ENCODE measurements at places on chromosomes 2 and 18.

DNA sequence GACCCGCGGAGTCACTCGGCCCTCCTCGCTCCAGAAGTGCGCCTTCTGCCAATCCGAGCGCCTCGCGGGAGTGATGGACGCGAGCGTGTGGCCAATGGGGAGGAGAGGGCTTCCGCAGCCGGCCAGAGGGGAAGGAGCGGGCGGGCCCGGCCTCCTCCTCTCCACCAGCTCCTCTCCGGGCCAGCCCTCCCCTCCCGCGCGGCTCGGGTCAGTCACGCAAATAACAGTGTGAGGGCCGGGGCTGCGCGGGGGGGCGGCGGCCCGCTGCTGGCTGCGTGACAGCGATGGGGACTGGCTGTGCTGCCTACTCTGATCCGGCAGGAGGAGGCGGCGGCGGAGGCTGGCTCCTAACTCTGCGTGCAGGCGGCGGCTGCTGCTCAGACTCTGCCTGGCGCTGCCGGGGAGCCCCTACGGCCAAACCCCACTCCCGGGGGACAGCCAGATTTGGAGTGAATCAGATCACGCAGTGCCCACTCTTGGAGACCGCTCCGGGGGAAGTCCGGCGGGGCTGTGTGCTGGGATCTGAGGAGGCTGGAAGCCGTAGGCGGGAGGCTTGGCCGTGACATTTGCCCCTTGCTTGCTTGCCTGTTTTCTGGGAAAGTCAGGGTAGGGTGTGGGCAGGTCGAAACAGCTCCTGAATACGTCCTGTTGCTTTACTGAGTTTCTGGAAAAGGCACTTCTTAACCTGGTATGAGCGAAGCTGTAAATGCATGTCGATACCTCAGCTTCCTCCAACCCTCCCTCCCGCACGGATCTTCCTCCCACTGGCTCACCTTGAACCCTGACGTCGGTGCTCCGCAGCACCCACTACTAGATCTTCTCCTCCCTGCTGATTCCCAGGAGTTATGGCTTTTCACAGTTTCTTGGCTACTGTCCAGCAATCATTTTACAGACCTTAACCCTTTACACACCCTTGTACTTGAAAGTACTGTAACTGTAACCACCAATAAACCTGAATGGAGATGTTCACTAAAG is 97.9 kb upstream of the SERTAD2 start:
- DNase-seq = no peak

- DNase-seq = no peak
Observed at GRCh38 chr2:226994775-226995174, 158.9 kb downstream of the RHBDD1 start.

DNA sequence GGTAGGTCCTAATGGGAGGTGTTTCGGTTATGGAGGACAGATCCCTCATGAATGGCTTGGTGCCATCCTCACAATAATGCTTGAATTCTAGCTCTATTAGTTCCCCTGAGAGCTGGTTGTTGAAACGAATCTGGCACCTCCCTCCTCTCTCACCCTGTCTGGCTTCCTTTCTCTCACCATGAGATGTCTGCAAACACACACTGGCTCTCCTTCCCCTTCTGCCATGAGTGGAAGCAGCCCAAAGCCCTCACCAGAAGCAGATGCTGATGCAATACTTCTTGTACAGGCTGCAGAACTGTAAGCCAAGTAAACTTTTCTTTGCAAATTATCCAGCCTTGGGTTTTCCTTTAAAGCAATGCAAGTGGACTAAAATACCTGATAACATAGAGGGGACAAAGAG is 86.6 kb downstream of the RND3 start:
- DNase-seq = no peak

GRCh38 chr2:108616751-108617161 is 82.5 kb downstream of the LIMS1 start:
- no peak for DNase-seq

- DNase-seq = no peak
Observed at GRCh38 chr2:234851451-234851850, 100.4 kb upstream of the SH3BP4 start.

- DNase-seq = peak; percentile 40
Observed at GRCh38 chr2:230658877-230659652, 53.6 kb upstream of the CAB39 start.

DNA sequence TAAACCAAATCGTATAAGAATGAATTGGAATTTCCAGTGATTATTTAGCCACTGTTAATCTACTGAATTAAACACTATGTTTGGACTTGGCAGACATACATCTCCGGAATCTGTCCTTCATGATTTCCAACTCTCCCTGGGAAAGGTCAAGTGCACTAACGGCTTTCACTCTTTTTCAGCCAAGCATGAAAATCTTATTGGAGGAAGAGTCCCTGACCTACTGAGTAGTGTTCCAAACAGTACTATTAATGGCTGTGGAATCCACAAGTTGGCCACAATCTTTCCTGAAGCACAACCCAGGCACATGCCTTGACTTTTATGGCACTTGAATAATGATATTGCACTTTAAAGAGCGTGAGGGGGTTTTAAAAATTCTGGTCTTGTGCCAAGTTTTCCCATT is 318.9 kb upstream of the RND3 start:
- DNase-seq = no peak

GRCh38 chr2:188450732-188451483 is 159.2 kb downstream of the GULP1 start:
- no peak for DNase-seq

All from activated T-cell treated with anti-CD3 and anti-CD28 coated beads for 4 hours (primary cell).